NCI-H510A (cell line): ENCODE measurements at places on chromosomes 16 and 17.

DNA sequence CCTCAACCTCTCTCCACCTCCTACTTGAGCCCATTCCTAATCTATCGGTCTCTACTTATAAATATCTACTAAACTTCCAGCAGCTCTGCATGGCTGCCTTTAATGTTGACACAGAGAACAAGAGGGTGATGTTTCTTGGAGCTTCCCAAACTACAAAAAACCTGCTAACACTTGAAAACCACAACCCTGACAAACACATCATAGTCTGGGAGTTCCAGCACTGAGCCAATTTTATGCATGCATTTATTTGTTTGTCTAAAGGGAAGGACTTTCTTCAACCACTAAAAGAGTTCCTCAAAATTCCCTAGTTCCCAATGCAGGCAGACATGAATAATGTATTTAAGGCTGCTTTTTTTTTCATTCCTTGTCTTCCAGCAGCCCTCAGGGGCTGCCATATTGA, 331.8 kb upstream of the XYLT1 start:
- DNase-seq = peak; percentile 29

DNA sequence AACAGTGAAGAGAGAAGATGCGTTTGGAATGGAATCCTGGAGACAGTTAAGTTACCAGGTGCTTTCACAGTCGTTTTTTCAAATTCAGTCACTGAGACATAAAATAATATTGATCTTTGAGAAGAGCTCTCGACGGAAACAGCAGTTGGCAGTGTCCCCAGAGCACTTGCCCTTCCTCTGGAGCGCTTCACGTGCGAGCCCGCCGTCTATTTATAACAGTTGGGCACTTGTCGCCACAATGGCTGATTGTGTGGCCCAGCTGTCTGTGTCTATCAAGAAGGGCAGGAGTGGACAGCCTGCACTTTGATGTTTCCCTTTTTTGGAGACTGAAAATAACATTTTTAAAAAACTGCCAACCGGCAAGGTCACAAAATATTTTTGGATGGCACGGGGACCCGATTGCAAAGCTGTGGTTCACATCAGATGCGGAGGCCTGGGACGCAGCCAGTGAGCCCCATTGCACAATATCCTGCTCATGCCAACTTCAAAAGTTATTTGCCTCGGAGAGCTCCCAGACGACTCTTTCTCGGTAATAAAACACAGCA, 62.9 kb downstream of the ADCY9 start:
- peak; percentile 88 for DNase-seq

- no peak for DNase-seq
Measured at GRCh38 chr16:11585460-11586377, 1.0 kb downstream of the LITAF start.

DNA sequence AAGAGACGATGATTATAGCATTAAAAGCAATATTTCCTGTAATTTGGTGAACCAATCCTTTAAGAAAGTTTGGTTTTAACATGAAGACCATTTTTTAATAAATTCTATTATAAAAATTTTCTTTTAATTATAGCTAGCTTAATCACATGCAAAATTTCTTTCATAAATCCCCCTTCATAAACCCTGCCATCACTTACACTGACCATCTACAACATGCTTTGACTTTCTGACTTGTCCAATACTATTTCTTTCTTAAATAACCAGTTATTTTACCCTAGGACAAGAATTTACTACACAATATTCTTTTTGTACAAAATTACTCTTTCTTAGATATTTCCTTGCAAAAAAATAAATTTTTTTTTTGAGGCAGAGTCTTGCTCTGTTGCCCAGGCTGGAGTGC, 1334.8 kb downstream of the CDH11 start:
- DNase-seq = no peak

GRCh38 chr16:1102921-1103635, 7.0 kb upstream of the C1QTNF8 start:
- no peak for DNase-seq

GRCh38 chr16:67068212-67068753, 39.3 kb downstream of the CBFB start:
- DNase-seq = no peak

- no peak for DNase-seq
Measured at GRCh38 chr17:17558431-17558830, 33.1 kb downstream of the PEMT start.

GRCh38 chr17:17433000-17433703, 43.6 kb upstream of the MED9 start:
- DNase-seq = no peak
